Suppressor macrophage treated with lipopolysaccharide for 4 hours (primary cell): ENCODE measurements at places on chromosomes 4 and X.

DNA sequence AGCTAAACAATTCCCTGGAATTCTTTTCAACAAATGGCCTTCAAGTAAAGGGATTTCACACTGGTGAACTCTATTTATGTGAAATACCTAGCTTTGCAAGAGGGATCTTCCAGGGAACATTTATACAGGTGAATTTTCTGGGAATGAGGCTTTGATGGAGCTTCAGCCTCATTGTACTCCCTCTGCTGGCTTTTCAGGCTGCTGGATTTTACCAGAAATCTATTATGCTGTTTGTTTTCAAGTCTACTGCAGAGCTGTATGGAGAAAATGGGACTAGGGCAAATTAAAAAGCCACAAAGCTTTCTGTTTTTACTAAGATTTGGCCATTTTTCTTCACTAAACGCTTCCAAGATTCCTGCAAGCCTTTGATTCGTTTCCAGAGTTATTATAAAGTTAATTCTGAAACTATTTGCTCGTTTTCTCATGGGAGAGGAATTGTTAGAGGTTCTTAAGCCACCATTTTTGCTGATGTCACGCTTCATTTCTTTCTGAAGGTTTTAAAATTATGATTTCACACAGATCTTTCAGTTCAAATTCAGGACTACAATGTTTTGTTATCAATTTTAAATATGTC, 31.6 kb downstream of the KDM6A start:
- DNase-seq, result no peak

GRCh38 chrX:130170752-130171445, 863 bp upstream of the RAB33A start:
- DNase-seq, result peak; percentile 30

DNA sequence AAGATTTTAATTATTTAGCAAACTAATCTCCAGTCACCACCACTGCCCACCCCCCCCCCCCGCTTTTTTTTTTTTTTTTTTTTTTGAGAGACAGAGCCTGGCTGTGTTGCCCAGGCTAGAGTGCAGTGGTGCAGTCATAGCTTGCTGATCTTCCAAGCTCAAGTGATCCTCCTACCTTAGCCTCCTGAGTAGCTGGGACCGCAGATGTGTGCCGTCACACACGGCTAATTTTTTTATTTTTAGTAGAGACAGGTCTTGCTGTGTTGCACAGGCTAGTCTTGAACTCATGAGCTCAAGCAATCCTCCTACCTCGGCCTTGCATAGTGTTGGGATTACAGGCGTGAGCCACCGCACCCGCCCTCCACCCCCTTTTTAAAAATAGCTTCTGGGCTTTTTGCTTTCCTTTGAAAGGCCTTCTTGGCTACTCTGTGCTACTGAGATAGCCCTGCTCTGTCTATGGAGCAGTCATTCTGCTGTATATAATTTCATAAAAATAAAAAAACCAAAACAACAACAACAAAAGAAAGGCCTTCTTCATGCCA, 18.7 kb downstream of the TXLNG start:
- no peak for DNase-seq

DNA sequence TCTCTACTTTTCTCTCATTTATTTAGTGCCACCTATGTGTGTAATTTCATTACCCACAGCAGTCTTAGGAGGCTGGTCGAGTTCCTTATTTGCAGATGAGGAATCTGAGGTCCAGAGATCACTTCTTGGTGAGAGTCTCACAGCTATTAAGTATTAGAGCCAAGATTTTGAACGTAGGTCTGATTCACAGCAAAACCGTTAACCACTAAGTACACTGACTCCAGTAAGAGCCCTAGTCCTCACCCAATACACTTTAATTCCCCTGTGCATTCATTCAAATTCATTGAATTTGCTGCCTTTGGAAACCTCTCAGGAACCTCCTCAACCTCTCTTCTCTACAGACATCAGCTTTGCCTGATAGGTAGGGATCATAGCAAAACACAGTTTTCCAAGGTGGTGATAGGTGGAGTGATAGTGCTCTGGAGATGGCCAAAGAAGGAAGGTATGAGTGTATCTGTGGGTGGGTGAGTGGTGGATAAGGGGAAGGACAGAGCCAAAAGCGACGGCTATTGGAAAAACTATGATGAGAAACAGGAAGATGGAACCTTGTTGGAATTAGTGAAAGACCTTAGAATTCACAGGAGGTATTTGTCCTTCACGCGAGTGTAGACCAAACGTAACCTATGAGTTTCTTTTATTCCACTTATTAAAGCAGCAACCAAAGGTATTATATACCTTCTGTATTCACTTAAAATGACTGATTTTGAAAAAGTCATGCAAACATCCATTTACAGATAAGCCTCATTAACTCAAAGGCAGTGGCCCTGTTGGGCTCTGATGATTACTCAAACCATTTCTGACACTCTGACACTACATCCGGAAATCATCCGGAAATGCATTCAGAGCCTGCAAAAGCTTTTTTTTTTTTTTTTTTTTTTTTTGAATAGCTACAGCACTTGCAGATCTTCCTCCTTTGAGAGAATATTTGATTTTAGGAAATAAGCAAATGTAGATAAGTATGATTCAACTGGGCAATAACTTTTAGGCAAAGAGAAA, 6.3 kb downstream of the FMR1 start:
- DNase-seq, result peak; percentile 29

DNA sequence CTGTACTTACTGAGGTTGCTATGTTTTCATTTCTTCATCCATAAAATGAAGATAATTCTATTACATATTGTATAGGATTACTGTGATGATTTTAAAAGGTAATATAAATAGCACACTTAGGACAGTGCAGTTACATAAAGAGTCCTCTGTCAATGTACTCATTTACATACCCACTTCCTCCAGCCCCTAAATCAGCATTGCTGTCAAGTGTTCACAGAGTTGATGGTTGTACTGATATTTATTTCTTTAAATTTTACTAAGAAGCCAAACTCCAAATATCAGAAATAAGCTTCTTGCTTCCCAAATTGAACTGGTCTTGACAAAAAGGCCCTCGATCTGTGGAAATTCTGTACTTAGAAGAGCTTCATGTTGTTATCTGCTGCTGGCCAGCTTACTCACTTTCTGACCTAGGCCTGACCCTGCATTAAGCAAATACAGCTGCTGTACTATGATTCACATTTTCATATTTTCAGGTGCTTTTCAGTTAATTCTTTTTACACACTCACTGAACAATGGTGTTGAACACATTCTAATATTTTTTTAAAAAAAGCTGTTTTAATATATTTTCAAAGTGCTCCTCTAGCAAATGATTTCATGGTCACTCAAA, 259.6 kb downstream of the UNC5C start:
- peak; percentile 7 for DNase-seq

GRCh38 chrX:123138473-123138872, 45.6 kb upstream of the GRIA3 start:
- DNase-seq, result no peak

DNA sequence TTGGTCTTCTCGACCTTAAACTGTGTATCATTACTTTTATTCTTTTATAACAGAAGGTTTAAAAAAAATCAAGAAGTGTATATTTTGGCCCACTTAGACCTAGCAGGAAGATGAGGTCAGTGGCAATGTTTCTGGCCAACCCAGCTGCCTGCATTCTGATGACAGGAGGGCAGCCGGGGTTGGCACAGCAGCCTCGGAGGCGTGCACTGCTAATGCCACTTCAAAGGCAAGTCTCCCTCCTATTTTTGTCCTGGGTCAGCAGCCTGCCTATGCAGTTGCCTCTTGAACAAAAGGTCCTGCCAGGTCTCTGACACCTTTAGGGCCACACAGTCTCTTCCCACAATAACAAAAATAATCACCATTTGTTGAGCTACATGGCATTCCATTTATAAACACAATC, 89.4 kb upstream of the MYOZ2 start:
- DNase-seq, result no peak

DNA sequence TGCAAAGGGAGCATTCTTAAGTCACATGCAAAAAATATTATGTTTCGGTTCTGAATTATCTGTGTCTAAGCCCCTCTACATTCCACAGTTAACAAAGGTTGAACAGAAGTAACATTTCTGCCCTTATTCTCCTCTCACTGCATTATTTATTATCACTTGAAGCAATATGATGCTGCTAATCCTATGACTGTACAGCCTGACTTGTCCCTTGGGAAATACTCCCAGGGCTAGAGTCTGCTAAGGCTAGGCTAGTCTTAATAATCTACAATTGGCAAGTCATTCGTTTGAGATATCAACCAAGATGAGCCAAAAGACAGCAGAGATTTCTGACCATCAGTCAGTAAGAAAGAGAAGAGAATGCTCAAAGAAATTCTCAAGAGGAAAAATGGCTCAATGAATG, 226.9 kb upstream of the HCCS start:
- DNase-seq, result no peak
